Esophagus muscularis mucosa (tissue), 4 donors: ENCODE measurements at places on chromosomes 3 and 15. TPM values are rescaled to one million over a fixed set of nuclear protein-coding genes. Genes with fewer than 3 reads are reported as not detected.

The MAPK6 gene
- 19.4 TPM for total RNA-seq

GRCh38 chr3:136720091-136720490 lies 32.1 kb downstream of the STAG1 start:
- DNase-seq = no peak

The SEC22C gene
- total RNA-seq = 56.2 TPM

The LHFPL4 gene
- 0.17 TPM for total RNA-seq

GRCh38 chr3:61996366-61996765 lies 377.0 kb downstream of the FEZF2 start:
- DNase-seq = no peak

- no peak for DNase-seq
Observed at GRCh38 chr3:127456471-127457093, 134.0 kb downstream of the TPRA1 start.

The WDR72 gene
- total RNA-seq = not detected

DNA sequence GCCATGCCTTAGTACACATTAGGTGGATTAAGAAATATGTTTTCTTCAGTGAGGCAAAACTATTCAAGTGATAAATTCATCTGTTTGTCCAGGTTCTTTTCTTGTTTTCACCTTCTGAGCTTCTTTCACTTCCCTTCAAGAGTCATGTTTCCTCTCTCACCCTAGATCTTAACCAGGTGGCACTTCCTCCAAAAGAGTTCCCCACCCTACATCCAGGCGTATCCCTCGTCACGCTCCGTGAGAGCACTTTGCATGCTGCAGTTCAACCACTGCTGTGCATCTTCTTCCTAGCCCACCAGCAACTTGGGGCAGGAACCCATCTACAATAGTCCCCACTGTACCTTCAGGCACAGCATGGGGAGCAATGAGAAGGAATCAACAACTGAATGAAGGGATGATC lies 28.9 kb downstream of the OSBPL10 start:
- peak; percentile 37 for DNase-seq

DNA sequence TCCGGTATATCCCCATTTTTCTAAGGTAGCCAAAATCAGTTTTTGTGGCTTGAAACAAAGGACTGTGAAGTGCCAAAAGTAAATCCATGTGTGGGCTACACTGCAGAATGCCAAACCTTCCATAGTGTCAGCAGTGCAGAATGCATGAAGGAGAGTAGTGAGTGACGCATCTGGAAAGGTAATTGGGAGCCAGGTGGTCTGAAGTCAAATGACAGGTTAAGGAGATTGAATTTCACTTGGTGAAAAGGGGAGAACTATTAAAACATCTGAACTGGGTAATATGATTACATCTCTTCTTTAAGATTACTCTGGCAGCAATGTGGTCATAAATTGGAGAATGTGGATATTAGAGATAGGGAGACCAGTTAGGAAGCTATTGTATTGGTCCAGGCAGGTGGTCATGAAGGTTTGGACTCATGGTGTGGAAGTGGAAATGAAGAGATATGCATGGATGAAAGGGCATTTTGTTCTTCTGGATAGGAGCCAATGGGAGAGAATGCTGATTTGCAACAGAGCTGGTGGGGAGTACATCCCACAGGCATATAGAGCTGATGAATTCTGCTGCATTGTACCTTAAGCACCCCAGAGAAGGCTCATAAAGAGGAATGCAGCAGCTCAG lies 118.2 kb downstream of the ECT2 start:
- DNase-seq = no peak

GRCh38 chr15:62832231-62832630 lies 210.3 kb upstream of the TPM1 start:
- DNase-seq = no peak

The CIB2 gene
- 11.4 TPM for total RNA-seq

DNA sequence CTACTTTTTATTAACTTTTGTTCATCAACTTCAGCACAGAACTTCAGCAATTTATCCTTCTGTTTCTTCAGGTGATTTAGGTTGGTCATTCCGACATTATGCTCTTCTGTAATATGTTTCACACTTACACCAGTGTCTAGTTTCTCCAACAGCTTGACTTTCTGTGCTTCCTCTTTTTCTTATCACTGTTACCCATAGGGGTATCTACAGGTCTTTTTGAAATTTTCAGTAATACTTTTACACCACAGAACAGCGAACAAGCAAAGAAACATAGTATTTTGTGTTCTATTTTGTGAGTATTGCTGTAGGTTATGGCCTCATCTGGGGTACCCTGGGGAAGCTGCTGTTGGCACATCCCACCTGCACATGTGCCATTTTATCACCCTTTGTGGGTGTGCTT lies 260.7 kb downstream of the NSUN3 start:
- no peak for DNase-seq

DNA sequence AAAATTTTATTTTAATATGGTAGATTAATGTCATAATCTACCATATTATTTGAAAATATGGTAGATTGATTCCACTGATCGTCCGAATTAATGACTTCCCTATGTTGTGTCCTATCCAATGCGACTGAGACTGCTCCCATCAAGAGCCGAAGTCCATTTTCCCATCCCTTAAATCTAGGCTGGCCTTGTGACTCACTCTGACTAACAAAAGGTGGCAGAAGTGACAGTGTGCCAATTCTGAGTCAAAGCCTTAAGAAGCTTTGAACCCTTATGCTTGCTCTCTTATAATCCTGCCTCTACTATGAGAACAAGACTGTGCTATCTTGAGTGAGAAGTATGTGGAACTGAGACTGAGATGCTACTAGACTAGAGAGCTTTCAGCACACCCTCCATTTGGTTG lies 387.2 kb downstream of the ROBO1 start:
- DNase-seq = no peak

The SCAANT1 gene
- total RNA-seq = not detected

DNA sequence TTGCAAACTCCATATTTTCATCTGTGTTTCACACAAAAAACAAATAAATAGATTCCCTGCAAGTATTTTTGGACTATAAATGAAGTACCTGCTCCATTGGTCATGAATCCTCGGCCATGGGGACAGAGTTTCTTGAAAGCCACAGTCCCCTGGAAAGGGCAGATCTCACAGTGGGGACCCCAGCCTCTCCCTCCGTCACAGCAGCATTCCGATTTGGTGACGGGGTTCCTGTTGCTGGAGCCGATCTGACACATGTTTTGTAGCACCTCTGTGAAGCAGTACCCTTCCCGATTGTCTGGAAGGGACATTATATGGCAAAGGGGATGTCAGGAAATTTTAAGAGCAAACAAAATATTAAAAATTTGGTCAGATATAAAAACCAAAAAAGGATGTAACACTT lies 96.2 kb downstream of the DUT start:
- no peak for DNase-seq

The CCDC54 gene
- not detected for total RNA-seq

The POPDC2 gene
- total RNA-seq = 92.6 TPM

DNA sequence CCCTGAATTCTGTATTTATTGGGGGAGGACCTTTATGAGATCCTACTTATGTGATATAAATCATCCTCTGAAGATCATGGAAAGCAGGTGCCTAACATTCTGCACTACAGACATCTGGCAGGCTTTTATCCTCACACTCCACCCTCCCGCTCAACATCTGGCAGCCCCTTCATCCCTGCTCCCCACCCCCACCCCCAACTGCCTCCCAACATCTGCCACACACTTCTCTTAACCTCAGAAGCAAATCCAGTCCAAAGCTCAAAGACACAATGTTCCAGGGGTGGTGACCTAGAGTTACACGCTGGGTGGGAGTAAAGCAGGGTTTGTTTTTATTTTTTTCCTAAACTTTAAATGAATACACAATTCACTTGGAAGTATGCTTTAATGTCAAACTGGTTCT lies 184.5 kb upstream of the ATP11B start:
- no peak for DNase-seq

DNA sequence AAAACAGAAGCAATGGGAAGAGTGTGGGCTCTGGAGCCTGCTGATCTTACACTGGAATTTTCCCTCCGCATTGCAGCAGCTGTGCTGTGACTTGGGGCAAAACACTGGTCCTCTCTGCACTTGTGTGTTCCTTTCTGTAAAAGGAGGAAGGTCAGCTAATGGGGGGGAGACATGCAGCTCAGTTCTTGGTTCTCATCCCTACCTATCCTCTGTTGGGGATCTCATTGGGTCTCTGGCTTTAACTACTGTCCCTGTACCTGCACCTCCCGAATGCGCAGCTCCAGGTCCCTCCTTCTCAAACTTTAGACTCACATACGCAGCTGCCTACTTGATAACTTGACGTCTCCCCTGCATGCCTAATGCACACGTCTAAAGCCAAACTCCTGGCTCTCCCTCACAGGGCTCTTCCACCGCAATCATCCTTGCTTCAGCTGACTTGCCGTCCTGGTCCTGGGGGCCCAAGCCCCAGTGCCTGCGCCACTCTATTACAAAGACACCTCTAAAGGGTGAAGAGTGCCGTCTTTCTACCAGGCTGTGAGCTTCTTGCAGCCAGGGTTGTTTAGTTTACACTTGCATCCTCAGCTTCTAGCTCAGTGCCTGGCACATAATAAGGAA lies 5.9 kb upstream of the TMEM44 start:
- DNase-seq = no peak

The GRM7 gene
- not detected for total RNA-seq

DNA sequence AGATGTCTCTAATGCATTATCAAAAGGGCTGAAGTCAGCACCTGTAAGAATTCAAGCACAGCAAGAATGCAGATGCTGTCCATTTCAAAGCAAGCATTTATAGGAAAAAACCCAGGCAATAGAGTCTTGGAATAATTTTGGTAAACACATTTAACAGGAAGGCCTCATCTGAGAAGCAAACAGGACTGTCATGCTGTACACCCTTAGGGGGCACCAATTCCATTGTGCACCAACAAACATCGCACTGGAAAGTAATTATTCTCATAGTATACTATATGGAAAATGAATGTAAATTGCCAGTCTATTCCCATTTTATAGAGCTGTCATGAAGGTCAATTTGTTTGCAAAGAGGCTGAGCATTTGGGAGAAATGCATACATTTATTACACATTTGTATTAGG lies 247.3 kb upstream of the SUCLG2 start:
- DNase-seq = no peak

GRCh38 chr15:49721621-49722020 lies 100.8 kb downstream of the DTWD1 start:
- DNase-seq = no peak

DNA sequence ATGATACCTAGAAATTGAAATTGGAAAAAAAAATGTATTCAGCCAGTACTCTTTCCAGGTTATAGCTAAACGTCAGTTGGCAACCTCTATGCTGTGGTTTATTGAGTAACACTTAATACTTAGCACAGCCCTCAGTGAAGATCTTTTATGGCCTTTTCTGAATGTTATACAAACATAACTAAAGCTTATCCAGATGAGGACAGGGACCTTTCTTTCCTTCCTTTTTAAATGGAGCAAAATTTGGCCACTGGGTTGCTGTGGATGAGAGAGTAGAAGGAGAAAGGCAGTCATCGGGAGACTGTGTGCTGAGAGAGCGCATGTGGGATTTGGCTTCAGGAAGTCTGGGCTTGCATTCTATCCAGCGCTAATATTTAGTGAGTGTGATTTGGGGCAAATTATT lies 36.1 kb downstream of the IGF1R start:
- DNase-seq = no peak

GRCh38 chr3:74410276-74410941 lies 204.1 kb downstream of the CNTN3 start:
- DNase-seq = no peak

- no peak for DNase-seq
Observed at GRCh38 chr3:46504789-46505188, 7.0 kb downstream of the RTP3 start.

- no peak for DNase-seq
Observed at GRCh38 chr3:184567946-184568559, 6.5 kb downstream of the EPHB3 start.

The DAPK2 gene
- 1.5 TPM for total RNA-seq

The OSTN gene
- not detected for total RNA-seq

- no peak for DNase-seq
Observed at GRCh38 chr3:76954412-76954811, 85.5 kb upstream of the ROBO2 start.
